ENCODE measurements at places on chromosomes 7 and 10.
A peak's percentile ranks its signal among the peaks of the same experiment; 100 is the strongest.

GRCh38 chr10:78332012-78332411, 298.3 kb downstream of the RPS24 start:
- DNase-seq = no peak

- DNase-seq = peak; percentile 72
Measured at GRCh38 chr7:767941-768731, 41.1 kb upstream of the PRKAR1B start.

DNA sequence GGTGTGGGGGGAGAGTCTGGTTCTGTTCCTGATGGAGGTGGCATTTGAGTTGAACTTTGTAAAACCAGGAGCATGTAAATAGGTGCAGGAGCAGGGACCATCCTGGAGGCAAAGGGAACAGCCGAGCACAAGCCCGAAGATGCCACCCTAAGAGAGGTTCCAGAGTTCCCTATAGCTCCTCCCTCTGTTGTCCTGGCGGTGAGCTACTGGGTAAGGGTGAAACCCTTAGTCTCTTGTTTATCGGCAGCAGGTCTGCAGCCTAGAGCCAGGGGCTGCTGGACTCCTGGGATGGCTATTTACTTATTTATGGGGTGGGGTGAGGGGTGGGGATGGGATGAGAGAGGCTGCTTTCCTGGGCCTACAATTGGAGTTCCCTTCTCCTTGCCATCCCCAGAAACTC, 6.5 kb upstream of the LBX1 start:
- no peak for DNase-seq

DNA sequence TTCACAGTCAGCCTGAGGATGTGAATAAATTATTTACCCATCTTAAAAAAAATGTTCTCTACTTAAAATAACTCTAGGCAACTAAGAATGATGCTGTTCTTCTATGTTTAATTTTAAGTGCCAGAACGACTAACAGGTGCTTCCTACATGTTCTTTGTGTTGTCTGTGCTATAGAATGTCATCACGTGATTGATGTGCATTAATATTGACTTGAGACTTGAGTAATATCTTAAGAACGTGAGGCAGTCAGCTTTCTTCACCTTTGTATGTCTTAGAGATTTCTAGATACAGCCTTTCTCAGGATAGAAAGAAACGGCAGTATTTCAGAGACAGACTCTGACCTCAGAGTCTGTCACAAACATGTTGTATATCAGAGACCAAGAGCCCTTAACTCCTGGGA, 274.6 kb downstream of the KCND2 start:
- no peak for DNase-seq

DNA sequence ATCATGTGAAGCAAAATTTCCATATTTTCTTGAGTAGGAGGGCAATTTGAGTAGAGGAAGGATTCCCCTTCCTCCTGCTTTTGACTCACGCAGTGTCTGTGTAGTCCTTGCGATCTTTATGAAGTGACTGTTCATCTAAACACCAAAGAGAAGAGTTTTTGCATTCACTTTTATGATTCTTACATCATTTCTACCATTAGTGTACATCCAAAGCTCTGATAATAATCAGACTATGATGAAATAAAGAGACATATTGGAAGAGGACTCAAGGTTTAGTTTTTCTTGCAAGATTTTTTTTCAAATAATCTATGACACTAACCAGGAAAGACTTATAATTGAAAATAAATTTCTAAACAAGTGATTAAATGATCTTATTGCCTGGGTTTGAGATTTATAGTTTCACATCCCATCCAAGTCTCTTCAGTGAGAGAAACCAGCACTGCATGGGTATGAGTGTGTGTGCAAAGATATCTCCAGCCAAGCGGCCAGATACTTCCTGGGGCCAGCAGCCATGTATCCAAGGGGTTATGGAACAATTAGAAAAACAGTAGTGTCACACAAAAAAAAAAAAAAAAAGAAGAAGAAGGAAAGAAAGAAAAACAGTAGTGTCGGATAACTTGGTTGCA, 2.0 kb upstream of the ACTA2 start:
- DNase-seq = no peak

- DNase-seq = no peak
Measured at GRCh38 chr7:5564894-5565293, 141.3 kb upstream of the TNRC18 start.

GRCh38 chr7:50621973-50622490, 56.8 kb upstream of the DDC start:
- no peak for DNase-seq

- DNase-seq = no peak
Measured at GRCh38 chr7:112233048-112233697, 26.7 kb downstream of the ZNF277 start.

DNA sequence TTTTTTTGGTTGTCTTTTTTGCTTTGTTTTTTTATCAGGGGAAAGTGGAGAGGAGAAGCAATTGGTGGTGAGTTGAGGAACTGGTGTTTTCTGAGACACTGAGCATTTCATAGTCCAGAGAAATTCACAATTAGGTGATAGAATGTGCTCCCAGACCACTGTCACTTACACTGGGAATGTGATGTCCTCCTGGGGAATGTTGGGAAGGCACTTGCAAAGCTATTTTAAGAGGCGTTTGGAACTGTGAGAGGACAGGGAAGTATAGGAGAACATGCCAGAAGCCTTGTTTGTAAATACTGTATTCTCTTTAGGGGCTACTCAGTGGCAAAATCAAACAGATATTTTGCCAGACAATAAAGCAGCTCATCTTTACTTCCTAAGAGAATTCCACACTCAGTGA, 16.0 kb downstream of the CHRM2 start:
- DNase-seq = no peak

- DNase-seq = no peak
Measured at GRCh38 chr10:25465582-25466372, 291.0 kb downstream of the GPR158 start.

GRCh38 chr7:148245381-148245780, 345.2 kb upstream of the C7orf33 start:
- no peak for DNase-seq

DNA sequence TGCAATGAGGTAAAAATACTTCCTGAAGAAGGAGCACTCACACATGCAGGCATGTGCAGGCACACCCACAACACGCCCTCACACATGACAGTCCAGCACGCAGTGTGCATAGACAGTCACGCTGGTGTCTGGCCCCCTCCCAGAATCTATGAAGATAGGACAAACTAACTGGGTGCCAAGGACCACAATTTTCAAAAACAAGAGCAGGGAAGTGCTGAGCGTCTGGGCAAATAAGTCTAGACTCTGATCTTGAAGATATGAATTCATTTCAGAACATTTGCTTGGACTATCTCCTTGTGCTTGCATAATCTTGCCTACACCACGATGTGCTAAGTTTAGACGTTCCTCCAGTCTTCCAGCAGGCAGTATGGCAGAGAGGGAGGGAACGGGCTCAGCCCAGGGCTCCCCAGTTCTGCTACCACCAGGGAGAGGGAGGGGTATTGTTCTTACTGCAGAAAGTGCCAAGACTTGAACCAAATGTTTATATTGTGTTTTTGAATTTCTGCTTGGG, 276.5 kb upstream of the KLF6 start:
- peak; percentile 77 for DNase-seq

DNA sequence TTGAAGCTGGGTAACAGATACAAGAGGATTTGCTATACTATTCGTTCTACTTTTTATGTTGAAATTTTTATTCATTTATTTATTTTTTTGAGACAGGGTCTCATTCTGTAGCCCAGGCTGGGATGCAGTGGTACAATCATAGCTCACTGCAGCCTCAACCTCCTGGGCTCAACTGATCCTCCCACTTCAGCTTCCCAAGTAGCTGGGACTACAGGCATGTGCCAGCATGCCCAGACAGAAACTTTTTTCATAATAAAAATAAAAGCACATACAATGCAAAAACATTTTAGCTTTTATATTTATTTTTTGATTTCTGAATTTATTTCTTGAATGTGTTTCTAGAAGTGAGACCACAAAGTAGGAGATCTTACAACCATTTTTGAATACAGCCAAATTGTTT, 71.2 kb downstream of the FANK1 start:
- no peak for DNase-seq

DNA sequence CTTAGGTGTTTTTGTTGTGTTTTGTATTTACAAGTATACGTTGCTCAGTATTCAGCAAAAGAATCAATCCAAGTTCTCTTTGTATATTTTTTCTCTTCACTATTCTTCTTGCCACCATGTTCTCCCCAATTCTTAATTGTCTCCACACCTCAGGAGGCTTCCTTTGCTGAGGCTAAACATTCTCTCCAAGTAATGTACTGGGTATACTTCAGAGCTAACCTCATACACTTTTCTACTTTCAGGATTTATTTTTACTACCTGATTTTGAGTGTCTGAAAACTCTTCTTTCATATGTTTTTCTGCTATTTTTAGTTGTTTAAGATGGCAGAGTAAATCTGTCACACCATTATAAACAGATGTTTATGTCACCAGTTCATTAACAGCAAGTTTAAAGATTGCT, 354.8 kb upstream of the KCND2 start:
- DNase-seq = no peak

DNA sequence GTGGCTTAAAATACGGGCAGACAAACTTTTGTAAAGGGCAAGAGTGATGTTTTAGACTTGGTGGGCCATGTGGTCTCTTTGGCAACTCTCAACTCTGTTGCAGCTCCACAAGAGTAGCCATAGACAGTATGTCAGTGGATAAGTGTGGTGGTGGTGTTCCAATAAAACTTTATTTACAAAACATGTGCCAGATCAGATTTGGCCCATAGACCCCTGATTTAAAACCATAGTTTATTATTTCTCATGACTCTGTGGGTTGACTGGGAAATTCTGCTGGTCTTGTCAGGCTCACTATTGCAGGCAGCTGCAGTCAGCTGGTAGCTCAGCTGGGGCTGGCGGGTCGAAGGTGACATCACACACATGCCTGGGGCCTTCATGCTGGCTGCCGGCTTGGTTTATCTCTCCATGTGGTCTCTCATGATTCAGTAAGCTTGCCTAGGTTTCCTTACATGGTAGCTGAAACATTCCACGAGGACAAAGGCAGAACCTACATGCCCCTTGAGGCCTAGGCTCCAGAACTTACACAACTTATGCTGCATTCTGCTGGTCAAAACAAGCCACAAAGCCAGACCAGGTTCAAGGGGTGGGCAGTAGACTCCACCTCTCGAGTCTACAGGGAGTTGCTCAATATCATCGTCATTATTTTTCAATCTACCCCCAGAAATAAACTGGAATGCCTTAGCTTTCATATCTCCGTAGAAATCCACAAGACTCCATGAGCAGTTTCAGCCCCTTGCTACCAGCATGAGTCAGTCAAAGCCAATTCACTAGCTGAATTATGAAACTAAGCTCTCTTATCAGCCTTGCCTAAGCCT, 245.7 kb downstream of the WDR11 start:
- DNase-seq = peak; percentile 88

DNA sequence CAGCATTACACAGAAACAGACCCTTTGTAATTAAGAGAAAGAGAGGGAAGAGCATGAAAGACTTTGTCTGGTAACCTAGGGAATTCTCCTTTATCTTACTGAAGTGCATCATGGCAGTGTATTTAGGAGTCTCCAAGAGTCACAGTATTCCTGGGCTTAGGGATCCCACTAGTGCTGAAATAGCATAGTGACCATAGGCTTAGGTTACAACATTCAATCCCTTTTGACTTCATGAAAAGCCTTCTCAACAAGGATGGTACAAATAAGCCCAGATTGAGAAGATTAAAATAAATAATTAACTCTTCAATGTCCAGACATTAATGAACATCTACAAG, 76.5 kb downstream of the SNX13 start:
- no peak for DNase-seq

- DNase-seq = no peak
Measured at GRCh38 chr10:72375585-72375984, 20.9 kb upstream of the DNAJB12 start.

GRCh38 chr7:113370910-113371309, 252.6 kb upstream of the SMIM30 start:
- DNase-seq = no peak

GRCh38 chr10:36837416-36837815, 288.0 kb upstream of the ANKRD30A start:
- no peak for DNase-seq

DNA sequence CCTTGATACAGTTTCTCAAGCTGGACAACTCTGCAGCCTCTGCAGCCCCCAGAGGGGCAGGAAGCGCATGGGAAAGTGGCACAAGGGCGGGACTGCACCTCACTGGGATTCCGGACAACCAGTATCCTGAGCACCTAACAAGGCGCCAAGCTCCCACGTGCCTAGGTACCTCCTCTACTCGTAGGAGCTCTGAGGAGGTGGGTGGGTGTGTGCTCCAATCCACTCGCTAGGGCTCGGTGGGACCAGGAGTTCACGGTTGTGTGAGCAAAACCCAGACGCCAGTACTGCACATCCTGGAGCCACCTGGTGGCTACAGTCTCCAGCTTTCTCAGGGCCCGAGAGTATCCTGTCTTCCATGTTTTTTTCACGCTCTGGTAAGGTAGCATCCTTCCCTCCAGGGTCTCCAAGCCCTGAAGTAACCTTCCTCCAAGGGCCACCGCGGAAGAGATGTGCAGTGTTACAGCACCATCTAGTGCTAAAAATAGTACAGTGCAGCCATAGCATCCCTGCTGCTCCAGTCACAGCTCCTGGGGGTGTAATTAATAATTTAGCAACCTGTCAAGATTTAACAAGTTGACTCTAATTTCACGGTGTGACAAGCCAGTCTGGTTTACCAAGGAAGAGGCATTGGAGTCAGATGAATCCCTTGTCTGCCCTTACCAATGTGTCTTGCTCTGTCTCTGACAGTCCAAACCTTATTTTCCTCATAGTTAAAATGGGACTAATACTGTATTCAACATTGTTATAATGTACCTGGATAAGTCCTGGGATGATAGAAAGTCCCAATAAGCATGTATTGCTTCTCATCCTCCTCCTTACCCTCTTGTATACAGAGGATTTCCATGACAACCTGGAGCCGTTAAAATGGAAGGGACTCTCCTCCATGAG, 70.4 kb downstream of the HERPUD2 start:
- DNase-seq = no peak

DNA sequence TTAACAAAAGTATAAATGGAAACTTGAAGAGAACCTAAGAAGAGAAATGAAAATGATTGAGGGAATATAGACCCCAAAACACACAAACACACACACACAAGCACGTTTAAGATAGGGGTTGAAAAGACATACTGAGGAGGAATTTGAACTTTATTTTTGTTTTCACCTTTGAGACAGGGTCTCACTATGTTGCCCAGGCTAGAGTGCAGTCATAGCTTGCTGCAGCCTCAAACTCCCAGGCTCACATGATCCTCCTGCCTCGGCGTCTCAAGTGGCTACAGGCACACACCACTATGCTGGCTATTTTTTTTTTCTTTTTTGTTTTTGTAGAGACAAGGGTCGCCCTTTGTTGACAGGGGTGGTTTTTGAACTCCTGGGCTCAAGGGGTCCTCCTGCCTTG, 4.0 kb downstream of the BTRC start:
- DNase-seq = no peak

- DNase-seq = peak; percentile 53
Measured at GRCh38 chr7:1942243-1942940, 272.3 kb downstream of the ELFN1 start.

DNA sequence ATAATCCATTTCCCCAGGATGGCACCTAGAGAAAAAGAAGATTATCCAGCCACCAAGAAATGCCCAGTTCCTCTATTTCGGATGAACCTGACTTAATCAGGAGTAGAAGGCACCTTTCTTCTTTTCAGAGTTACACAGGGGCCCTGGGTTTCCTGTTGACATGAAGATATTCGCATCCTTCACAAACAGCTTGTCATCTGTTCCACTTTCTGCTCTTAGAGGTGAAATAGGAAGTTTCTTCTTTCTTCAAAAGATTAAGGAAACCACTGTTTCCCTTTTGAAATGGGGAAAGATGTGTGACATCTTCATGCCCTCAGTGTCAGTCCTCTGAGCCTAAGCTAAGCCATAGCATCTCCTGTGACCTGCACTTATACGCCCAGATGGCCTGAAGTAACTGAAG, 39.1 kb upstream of the RAB18 start:
- no peak for DNase-seq
